ENCODE measurements at places on chromosomes 5 and 9. TPM values are rescaled to one million over a fixed set of nuclear protein-coding genes. Genes with fewer than 3 reads are reported as not detected.

- peak; percentile 88 for DNase-seq
Observed at GRCh38 chr9:136170006-136170901, 34.7 kb downstream of the LHX3 start.

DNA sequence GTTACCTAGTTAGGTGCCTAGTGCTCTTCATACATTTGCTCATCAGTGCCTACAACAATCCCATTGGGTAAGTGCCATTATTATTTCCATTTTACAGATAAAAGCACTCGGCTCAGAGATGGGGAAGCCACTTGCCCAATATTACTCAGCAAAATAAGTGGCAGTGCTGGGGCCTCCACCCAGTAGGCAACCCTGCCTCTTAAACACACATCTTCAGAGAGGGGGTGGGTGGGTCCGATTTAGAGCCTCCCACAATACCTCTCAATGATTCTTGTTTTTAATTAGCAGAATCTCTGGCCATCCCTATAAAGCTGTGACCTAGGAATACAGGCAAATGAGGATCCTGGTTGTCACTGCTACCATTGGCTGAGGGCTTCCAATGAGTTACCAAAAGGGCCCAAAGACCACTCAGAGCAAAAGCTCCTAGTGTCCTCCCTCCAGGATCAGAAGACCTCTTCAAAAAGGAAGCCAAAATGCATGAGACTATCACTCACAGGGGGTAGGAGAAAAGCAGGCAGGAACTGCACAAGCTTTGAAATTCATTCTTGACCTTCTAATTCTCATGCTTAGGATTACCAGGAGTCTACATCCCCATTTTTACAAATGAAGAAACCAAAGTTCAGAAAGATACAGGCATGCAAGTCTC is 36.1 kb upstream of the UBE2D2 start:
- peak; percentile 6 for DNase-seq

The LRRTM2 gene
- 2.1 TPM for total RNA-seq

DNA sequence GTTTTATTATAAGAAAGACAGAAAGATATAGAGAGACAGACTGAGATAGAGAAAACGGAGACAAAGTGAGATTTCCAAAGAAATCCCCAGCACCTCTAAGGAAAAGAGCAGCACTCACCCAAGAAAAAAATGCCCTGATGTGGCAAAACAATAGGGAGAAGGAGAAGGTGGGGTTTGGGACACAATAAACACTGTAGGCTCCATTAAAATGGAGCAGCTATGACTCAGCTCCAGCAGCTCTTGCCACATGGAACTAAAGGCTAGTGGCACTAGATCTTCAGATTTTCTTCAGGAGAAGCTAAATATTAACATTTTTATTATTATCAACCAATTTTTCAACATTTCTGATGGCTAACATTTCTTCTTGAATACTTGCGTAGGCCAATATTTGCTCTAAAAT is 321.8 kb downstream of the TRIM32 start:
- DNase-seq: no peak

DNA sequence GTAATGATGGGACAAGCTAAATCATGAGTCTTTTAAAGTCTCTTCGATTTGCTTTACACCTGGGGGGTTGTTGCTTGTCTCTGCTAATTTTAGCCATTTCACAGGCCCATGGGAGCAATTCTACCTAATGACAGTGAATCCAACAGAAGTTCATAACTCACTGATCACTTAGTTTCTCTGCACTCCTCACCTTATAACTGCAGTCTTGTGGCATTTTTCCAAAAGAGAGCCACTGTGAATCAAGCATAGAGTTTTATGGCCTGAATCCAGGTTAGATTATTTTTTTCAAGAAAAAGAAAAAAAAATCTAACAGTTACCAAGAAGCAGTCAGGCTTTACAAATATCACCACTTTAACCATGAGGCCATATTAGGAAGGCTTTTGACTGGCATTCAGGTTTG is 1.5 kb upstream of the IL7R start:
- DNase-seq: no peak

The WWC1 gene
- 1.3 TPM for total RNA-seq

DNA sequence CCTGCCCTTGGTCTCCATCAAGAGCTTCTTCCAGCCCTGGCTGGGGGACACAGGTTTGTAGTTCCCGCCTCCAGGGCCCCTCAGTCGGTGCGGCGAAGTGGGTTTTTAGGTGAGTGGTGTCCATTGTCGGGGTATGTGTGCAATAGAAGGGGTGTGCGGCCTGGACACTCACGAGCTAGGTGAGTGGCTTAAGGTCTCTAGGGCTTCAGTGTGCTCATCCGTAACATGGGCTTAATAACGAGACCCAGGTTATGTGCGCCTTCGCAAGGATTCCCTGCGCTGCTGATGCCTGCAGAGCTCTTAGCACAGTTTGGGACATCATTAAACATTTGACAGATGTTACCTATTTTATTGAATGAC is 656 bp downstream of the CEP78 start:
- no peak for DNase-seq

DNA sequence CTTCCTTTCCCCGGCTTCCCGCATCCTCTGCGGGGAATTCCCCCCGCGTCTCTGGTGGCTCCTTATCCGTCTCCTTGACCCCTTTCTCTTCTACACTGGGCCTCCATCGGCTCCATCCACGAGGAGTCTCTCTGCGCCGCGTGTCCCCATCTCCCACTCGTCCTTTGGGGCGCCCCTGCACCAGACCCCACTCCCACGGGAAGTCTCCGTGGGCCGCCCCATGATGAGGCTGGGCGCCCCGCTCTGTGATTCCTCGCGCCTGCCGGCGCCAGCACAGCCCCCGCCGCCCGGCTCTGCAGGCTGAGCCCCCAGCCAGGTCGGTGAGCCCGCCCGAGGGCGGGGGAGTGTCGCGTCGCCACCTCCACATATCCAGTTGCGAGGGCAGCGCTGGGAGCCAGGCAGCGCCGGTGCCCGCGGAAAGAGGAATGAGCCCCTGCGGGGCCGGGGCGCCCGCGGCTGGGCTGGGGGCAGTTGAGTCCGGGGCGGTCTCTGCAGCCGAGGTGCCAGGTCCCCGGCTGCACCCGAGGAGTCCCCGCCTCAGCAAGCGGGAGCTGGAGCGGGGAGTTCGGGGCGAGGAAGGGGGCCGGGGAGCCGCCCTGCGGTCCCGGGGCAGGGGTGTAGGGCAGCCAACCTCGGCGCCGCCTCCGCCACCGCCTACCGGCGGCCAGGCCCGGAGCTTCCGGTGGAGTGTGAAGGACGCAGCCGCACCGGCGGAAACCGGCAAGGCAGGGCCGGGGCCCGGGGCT is 2.1 kb upstream of the TRAF1 start:
- peak; percentile 98 for DNase-seq
